ENCODE measurements at places on chromosomes 16 and 17.

DNA sequence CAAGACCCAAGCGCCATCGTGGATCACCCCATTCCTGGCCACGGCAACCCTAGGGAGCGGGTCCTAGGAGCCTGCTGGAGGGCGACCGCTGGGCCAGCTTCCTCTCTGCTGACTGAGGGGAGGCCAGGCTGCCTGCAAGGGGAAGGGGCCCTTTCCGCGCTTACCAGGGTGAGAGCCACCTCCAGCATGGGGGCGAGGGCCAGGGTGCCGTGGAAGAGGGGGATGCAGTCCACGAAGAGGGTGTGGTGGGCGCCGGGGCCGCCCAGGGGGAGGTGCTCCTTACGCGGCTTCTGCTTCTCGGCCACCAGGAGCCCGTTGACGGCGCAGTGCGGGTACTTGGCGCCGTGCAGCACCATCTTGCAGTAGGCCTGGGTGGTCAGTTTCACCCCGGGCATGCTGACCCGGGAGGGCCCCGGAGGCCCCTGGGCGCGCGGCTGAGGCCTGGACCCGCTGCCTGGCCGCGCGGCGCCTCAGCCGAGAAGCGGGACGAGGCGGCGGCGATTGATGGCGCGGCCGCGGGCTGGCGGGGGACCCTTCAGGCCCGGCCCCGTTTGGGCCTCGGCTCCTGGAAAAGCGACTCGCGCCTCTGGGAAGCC lies 345 bp downstream of the EMC8 start:
- peak; percentile 37 for DNase-seq

GRCh38 chr17:48441231-48441711 lies 11.3 kb upstream of the SKAP1 start:
- no peak for DNase-seq

DNA sequence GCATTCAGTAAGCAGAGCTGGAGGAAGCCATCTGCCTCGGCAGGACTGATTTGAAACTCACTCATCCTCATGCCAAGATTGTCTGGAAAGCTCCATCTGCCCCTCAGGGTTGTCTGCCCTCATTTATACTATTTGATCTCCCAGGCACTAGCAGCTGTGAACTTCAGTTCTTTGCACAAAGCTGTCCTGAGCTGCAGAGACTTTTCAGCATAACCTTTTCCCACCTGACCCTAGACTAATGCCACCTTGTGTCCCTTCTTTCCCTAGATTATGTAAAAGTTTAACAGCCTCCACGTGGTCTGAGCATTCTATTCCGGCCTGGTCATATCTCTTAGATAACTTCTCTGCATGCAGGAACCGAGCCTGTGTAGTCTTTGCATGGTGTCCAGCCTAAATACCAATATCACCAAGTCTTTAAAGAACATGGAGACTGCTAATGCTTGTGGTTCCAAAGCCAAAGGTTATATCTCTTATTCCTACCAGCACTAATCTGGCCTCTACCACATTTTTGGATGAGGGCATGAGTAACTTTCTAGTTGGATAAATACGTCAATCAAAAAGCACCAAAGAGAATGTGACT lies 29.1 kb downstream of the STAT5A start:
- no peak for DNase-seq

DNA sequence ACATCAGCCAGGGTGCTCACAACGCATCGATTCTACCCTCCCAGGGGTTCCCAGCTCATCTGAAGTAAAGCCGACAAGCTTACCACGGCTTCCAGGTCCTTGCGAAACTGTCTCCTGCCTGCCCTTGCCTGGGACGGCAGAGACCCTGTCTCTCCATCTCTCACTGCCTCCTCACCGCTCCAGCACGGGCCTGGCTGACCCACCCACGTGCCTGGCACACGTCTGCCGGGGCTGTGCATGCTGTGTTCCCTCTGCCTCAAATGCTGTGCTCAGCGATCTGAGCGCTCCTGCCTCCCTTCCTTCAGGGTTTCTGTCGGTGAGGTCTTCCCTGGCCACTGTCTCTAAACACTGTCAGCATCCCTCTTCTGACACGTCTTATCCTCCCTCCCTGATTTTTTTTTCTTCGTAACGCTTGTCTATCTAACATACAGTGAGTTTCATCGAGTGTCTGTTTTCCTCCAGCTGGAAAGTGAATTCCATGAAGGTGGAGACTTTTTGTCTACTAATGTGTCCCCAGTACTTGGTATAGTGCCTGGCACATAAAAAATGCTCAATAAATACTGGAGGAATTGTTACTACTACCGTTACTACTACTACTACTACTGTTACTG lies 208.4 kb downstream of the IRF8 start:
- no peak for DNase-seq

- no peak for DNase-seq
These were observed 115.0 kb downstream of the MGAT5B start for GRCh38 chr17:76983075-76983775.

DNA sequence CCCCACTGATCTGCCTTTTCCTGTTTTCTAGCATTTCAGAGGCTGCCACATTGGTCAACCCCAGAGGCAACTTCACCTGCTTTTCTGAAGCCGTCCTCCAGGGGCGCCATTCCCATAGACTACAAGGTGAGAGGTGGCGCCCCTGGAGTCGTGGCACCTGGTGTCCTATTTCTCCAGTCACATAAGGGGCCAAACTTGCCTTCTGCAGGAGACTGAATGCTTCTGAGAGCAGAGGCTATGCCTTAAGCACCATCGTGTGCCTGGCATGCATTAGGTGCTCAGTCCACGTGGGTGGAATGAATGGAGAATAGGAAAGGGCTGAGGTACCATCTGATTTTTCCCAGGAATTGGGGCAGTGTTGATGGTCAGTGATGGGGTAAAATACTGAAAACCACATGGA lies 164.8 kb downstream of the HAPSTR1 start:
- peak; percentile 38 for DNase-seq

DNA sequence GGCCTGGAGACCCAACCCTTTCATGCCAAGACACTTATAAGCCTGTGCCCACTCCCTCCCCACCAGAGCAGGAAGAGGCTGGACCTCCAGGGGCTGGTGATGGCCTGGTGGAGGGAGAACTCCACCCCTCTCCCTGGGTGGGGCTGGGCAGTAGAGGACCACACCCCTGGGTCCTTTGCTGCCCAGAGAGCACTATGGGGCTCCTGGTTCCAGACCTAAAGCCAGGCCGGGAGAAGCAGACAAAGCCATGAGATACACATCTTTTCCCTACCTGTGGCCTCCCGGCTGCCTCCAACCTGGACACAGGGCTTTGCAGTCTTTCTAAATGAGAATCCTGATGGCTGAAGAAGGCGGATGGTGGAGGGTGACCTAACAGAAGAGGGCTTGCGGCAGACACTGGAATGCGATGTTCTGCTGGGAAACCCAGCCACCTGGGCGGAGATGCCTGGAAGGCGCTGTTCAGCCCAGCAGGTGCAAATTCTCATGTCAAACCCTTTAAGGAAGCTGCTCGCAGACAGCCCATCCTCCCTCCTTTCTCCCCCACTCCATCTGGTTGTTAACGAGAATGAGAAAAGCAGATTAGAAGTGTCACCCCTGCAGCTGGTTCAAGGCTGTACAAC lies 43.9 kb upstream of the KIFC3 start:
- no peak for DNase-seq

- no peak for DNase-seq
These were observed 3.9 kb downstream of the ABAT start for GRCh38 chr16:8678068-8678927.

GRCh38 chr16:80164966-80165550 lies 375.7 kb upstream of the DYNLRB2 start:
- DNase-seq = no peak

DNA sequence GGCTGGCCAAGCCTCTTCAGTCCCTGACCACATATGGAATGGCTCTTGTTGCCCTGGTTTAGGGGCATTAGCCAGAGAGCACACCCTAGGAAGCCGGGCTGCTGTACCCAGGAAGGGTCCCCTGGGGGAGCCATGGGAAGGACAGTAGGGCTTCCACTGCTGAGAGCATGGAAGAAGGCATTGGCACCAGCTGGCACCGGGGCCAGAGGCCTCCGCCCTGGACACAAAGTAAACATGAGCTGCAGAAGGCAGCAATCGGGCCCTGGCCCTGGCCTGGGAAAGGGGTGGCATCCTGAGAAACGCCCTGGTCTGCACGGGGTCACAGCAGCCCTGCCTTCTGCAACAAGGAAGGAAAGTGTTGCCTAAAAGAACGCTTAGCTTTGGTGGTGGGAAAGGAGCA lies 49.4 kb downstream of the VAC14 start:
- DNase-seq = no peak

DNA sequence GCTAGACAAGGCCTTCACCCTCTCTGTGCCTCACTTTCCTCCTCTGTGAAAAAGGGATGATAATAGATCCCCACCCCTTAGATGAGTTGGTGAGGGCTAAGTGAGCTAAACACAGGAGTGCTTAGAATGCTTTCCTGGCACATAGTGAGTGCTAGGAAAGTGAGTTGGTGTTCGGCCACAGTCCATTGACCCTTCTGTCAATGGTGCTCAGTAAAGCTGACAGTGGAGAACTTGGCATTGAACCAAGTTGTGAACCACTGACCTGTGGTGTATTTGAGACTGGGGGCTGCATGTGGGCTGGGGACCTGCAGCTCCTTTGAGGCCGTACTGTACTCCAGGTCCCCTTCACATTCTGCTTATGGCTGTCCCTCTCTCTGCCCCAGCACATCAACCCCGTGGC lies 4.8 kb downstream of the PLK1 start:
- DNase-seq = no peak

DNA sequence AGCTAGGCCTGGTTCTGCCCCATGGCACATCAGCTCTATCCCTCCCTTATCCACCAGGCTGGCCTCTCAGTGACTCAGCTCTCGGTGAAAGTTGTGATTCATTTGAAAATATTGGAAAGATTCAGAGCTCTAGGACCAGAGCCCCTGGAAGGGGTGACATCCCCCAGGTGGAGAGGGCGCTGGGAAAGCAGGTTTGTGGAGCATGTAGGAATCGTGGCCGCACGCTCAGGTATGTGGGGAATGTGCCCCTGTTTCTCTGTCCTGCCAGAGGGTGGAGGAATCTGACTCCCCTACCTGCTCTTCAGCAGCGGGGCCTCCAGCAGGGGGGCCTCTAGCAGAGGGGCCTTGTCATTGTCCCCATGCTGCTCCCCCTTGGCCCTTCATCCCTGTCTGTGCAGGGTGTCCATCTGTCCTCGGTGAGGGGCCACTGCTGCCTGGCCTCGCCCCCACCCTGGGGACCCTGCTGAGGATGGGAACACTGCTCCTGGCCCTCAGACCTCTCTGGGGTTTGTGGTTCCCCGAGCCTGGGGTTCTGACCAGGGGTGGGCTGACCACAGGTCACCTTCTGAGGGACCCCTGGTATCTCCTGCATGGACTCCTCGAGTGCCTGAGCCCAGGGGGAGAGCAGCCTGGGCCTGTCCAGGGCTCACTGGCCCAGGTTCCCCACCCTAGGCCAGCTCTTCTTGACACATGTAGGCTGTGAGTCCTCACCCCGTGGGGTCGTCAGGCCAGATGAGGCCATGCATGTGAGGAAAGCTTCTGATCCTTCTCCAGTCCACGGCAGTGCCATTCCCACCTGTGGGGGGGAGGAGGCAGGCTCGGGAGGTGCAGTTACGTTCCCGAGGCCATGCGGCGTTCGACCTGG lies 47.5 kb downstream of the NT5M start:
- DNase-seq = no peak

DNA sequence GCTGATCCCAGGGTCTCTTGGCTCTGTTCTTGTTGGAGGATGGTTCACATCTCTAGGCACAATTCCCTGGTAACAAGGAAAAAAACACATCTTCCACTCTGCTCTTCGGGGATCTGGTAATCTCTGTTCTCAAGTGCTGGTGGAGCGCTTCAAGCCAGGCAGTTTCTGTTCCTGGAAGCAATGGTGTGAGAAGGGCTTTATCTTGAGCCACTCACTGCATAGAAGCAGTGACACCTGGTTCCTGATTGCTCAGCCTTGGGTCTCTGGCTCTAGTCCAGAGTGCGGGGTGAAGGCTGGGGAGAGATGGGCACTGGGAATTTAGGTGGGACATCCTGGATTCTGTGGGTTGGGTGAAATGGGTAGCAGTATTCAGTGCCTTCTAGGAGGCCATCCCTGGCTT lies 14.1 kb downstream of the AKAP1 start:
- DNase-seq = no peak

DNA sequence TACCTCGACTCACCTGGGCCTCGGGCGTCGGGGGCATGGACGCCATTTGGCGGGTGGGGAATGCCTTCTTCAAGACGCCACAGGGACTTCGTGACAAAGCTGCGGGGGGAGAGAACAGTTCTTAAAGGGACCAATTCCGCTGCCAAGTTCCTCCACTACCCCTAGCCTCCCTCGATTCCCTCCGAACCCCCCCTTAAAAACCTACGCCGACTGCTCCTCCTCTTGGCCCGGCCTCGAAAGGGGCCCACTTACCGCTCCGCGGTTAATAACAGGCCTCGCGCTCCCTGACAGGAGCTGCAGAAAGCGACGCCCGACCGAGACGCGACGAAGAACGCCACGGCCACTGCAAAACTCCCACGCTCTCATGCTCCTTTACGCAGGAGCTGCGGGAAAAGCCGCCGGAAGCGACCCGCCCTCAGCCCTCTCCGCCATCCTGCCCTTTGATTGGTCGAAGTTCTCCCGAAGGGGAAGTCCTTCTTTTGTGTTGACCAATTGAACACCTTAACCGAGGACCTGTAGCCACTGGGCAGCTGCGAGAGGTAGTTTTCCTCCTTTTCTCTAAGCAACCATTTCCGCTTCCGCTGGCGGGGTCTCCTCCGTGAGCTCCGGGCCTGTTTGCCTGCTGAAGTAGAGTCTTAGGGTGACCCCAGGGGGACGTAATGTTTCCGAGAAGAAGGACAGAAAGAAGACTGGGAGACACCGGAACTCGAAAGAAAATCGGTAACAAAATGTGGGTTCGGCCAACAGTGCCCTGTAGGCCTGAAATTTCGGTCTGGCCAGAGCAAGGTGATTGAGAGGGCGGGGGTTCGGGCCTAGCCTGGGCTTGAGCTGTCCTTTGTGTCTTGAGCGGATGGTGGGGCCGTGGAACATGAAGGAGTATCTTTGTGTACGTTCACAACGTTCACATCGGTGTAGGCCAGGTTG lies at the start of the genes NAA60 and ZNF597:
NAA60 (plus strand) TSS at position 573 of the 924 bp plus-strand sequence. CDS start 32,548 bp downstream, outside the sequence.
ZNF597 (minus strand) TSS at position 397 of the 924 bp plus-strand sequence; CDS start at position 46, 351 bp downstream.
- peak; percentile 87 for DNase-seq

DNA sequence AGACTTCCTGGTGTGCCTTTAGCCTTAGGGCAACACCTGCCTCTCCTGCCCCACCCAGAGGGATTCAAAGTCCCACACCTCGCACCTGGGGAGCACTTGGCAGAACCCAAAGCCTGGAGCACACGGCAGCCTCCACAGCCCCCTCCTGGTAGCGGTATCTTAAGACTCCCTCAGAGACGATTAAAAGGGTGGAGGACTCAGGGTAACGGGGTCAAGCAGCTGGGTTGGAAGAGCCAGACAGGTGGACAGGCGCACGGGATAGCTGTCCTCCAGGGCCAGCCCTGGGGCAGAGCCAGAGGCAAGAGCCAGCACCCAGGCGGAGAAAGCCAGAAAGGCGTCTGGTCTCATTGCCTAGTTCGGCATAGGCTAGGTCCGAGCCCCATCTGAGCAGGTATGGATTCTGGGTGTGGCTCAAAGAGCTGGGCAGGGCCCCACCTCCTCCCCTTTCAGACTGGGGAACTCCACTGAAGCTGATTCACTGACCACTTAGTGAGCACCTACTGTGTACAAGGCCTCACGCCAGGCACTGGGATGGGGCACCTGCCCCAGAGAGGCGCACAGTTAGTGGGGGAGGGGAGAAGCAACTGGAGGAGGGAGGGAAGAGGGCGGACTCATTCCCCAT lies 55.0 kb upstream of the MEAK7 start:
- no peak for DNase-seq

Data from BE2C (cell line).